ENCODE measurements at places on chromosomes 4 and X.
A peak's percentile ranks its signal among the peaks of the same experiment; 100 is the strongest.

- peak; percentile 35 for DNase-seq
These were observed 128.2 kb downstream of the SLC7A11 start for GRCh38 chr4:138113819-138114400.

GRCh38 chrX:24465532-24465865, 413 bp downstream of the PDK3 start:
- DNase-seq: peak; percentile 10

GRCh38 chr4:24764345-24764744, 31.0 kb upstream of the SOD3 start:
- no peak for DNase-seq

DNA sequence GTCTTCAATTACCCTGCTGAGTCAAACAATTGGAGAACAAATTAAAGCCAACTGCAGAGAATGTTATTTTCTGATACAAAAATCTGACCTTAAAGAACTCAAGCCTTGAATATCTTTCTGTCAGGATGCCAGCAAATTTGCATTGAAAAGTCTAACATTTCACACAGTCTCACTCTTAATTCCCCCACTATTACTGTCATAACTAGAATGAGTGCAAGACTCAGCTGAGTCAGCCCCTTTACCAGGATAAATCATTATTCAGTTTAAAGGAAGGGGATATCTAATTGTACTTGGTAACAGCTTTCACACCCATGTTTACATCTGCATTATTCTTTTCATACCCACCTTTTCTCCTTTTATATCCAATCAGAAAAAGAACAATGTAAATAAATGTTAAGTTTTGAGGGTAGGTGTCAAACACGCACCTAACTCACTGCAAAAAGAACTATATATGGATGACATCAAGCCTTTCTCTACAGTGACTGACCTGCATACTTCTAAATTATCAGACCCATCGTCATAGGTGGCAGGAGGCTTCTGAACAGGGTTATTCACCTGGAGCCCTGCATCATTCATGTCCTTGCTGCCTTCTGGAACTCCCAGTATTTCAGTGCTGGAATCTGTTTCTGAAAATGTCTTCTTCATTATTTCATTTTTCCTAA, 117.4 kb downstream of the TMA16 start:
- no peak for DNase-seq

- no peak for DNase-seq
These were observed 2.3 kb downstream of the SNCA start for GRCh38 chr4:89834486-89835209.

GRCh38 chrX:19787305-19787815, 100.0 kb downstream of the SH3KBP1 start:
- no peak for DNase-seq

GRCh38 chr4:8506373-8507195, 66.0 kb downstream of the TRMT44 start:
- peak; percentile 32 for DNase-seq

GRCh38 chrX:13215729-13216128, 104.1 kb downstream of the ATXN3L start:
- peak; percentile 22 for DNase-seq

DNA sequence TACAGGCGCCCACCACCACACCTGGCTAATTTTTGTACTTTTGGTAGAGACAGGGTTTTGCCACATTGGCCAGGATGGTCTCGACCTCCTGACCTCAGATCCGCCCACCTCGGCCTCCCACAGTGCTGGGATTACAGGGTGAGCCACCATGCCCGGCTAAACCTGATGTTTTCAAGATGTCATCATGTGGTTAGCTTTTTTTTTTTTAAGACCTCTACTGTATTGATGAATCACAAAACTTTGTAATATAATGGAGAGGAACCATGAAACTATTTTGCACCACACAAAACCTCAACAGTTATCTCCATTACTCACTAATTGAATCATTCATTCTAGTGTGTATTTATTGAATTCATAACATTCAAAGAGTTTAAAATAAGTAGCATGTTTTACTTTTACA, 94.7 kb upstream of the NEIL3 start:
- DNase-seq: no peak

GRCh38 chrX:18377796-18378195, 23.3 kb upstream of the SCML2 start:
- peak; percentile 21 for DNase-seq

DNA sequence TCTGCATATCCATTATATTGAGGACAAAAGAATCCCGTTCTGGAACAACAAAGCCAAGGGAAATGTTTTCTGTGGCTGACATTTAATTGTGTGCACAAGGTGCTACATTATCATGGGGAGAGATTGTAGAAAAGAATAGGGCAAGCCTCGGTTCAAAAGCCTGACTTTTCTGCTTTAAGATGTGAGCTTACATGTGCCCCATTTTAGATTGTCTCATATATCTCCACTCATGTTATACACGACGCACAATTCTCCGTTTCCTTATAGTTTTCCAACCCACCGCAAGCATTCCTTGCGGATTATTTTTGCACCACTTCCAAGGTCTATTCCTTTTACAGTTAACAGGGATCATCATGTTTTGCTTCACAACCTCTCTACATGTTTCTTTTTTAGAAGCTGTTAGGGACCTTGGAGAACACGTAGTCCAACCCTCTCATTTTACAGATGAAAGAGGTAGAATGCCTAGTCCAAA, 99.6 kb upstream of the MAML3 start:
- DNase-seq: no peak

- DNase-seq: no peak
These were observed 183.9 kb upstream of the PCDH7 start for GRCh38 chr4:30536231-30536630.

GRCh38 chr4:13174001-13174400, 310.1 kb downstream of the RAB28 start:
- no peak for DNase-seq

DNA sequence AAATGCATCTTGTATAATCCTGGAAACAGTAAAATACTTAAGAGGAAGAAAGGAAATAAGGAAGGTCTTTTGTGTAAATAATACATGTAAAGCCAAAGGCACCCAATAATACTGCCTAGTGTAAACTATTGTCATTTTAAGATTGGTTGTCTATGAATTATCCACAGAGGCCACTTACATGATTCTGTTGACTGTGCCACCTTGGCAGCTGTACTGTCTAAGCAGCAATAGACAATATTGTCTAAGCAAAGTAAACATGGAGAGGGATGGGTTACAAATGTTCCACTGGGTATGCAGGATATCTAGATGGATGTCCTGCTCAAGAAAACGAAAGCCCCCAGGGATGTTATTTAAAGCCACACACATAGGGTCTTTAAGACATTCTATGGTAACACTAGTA, 19.4 kb downstream of the BEND4 start:
- DNase-seq: no peak

DNA sequence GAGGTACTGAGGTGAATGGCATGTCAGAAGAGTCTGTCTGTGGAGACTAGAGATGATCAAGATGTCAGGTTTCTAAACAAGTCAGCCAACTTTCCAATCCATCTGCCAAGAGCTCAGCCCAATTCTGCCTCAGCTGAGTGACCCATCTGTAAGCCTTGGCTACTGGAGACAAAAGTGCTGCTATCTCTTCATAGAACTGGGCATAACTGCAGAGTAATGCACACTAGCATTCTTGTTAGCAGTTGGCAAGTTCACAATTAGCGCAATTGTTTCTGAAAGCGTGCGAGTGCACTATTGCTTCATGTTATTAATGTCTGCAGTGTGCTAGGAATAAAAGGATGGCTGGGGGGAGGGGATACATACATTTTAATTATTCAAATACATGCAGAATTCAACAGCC, 32.9 kb upstream of the SH3D19 start:
- peak; percentile 17 for DNase-seq

GRCh38 chrX:30270639-30271038, 23.7 kb downstream of the MAGEB1 start:
- no peak for DNase-seq

DNA sequence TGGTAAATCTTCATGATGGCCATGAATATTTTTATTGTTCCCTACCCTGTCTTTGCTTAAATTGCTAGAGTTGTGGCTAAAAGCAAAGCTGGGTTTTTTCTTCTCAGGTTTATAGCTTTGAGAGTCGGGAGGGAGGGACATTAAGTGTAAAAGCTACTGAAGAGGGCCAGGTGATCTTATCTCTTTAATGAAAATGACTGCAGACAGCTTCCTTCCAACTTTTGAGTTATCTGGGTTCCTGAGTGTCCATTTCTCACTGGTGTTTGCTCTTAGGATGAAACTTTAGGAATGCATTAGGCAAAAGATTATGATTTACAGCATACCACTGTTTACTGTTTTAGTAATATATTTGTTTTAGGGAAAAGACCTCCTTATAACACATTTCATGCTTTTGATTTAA, 187.7 kb downstream of the SHROOM3 start:
- DNase-seq: no peak

DNA sequence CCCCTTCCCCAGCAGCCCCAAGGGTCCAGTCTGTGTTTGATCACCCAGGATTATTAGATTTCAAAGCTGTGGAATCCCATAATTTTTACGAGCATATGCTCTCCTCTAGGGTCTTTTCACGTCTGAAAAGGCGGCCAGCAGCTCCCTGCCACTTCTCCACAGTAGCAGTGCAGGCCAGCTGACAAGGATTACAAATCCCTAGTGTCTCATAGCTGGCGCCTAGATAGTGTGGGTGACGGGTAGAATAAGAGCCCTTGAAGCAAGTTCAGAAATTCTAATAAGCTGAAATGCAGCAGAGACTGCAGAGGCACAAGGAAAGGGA, 79.4 kb downstream of the RLIM start:
- DNase-seq: no peak

DNA sequence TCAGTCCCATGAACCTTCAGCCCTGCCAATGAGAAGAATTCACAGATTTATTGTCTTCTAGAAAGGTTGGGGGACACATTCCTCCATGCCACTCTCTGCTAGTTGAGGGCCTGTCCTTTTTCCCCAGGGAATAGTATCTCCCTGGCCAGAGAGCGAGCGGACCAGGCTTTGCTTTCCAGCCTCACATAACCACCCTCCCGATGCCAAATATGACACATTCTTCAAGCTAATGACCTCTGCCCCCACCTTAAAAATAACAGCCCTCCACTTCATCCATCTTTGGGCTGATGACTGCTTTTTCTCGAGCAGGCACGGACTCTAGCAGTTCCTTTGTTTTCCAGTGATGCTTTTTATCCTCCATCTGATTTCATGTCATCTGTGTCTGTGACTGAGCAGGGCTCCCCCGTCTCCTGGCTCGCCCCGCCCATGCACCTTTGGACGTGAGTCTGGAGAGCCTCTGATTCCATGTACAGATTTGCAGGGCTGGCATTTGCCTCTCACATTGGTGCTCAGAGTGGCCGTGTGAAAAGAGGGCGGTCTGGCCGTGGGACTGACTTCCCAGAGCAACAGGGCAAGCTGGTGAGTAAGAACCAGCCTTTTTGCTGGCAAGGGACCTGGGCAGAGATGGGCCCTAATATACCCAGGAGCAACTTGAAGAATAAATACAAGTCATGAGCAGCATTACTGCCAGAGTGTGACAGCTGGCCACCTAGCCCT, 279.8 kb downstream of the BCOR start:
- no peak for DNase-seq

DNA sequence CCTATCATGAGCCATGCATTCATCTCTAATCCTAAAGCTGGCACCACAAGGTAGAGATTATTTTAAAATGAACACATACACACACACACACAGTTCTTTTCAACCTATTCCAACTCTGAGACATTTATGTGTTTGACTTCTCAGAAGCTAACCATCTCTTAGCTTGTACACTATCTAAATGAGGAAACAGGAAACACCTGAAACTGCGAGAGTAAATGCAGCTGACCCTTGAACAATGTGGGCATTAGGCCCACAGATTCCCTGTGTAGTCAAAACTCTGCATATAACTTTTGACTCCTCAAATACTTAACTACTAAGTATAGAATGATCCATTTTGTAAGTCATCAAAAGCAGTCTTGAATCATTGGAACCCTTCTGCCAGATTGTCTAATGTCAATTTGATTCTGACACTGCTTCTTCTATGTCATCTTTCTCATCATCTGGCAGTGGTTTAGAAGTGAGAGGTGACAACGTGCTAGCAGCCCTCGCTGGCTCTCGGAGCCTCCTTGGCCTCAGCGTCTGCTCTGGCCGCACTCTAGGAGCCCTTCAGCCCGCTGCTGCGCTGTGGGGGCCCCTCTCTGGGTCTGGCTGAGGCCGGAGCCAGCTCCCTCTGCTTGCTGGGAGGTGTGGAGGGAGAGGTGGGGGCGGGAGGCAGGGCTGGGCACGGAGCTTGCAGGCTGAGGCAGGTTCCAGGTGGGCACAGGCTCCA, 21.4 kb upstream of the IL15 start:
- no peak for DNase-seq

DNA sequence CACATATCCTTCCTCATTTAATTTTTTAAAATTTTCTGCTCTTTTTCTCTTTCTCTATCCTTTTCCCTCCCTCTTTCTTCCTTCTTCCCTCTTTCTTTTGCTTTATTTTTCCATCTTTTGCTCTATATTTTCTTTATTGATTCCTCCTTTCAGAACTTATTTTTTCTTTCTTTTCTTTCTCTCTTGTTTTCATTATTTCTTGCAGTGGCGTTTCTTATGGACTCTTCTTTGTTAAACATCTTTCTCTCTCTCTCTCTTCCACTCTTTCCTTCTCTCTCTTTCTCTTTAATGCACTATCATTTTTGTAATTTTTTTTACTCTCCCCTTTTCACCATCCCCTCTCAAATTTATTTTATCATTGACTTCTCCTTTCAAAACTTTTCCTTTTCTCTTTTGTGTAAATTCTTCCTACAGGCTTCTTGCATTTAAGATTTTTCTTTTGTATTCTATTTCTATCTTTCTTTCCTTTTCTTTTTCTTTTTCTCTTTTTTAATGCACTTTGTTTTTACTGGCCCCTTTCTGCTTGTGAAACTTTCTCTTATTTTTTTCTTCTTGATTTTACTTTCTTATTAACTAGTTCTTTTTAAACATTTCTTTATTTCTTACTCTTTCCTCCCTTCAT, 97.0 kb downstream of the RBMX2 start:
- DNase-seq: no peak

GRCh38 chr4:6951880-6952381, 42.3 kb downstream of the TBC1D14 start:
- DNase-seq: no peak

DNA sequence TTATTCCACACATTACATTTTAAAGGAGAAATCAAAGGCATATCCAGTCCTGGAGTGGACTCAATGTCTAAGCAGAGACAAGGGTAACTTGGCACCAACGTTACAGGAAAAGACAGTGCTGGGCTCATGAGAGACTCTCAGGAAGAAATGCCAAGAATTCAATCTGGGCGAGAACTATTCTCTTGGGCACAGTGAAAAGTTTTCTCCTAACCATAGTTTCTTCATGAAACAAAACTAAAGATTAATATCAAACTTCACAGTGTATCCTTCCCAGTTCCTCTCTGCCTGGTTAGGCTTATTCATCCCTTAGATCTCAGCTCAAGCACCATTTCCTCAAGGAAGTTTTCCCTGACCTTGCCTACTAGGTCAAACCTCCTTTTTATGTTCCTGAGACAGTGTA, 109.4 kb upstream of the TLL1 start:
- DNase-seq: no peak

DNA sequence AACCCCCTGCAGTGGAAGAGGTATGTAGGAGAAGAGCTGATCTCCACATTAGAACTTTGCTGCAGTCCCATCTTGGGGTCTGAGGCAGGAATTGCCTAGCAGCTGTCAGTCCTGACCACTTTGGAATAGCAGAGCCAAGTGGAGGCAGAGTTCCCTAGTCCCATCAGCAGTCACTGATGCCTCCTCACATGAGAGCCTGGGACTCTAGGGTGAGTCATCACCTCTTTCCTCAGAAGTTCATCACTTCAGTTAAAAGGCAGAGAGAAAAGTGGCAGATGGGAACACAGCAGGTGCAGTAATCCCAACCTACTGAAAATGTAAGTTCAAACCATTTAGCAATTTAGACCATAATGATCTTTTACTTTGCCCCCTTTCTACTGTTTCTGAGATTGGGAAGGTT, 73.9 kb upstream of the MED14 start:
- DNase-seq: no peak

GRCh38 chrX:13968198-13968597, 61.5 kb downstream of the GEMIN8 start:
- DNase-seq: no peak
